ENCODE measurements at places on chromosomes 7 and 10.

GRCh38 chr7:2621948-2622640 lies 9.7 kb upstream of the TTYH3 start:
- no peak for DNase-seq

DNA sequence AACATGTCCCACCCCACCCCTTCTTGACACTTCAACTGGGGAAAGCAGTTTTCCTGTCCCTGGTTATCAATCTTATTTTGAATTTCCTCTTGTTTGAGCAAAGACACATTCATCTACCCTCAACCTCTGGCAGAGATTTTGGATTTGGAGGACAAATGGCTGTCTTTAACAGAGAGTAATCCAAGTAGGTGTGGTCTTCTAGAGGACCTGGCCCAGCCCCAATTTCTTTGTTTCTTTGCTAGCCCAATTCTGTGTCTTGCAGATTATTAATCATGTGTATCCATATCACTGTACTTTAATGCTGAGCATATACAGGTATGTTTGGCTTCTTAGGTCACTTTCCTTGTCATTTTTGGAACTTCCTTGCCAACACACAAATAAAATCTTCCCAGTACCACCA lies 58.8 kb upstream of the ADCY1 start:
- no peak for DNase-seq

GRCh38 chr7:68155676-68156075 lies 1159.0 kb downstream of the TYW1 start:
- DNase-seq: no peak

GRCh38 chr7:102966465-102966864 lies 53.7 kb downstream of the LRRC17 start:
- DNase-seq: no peak

DNA sequence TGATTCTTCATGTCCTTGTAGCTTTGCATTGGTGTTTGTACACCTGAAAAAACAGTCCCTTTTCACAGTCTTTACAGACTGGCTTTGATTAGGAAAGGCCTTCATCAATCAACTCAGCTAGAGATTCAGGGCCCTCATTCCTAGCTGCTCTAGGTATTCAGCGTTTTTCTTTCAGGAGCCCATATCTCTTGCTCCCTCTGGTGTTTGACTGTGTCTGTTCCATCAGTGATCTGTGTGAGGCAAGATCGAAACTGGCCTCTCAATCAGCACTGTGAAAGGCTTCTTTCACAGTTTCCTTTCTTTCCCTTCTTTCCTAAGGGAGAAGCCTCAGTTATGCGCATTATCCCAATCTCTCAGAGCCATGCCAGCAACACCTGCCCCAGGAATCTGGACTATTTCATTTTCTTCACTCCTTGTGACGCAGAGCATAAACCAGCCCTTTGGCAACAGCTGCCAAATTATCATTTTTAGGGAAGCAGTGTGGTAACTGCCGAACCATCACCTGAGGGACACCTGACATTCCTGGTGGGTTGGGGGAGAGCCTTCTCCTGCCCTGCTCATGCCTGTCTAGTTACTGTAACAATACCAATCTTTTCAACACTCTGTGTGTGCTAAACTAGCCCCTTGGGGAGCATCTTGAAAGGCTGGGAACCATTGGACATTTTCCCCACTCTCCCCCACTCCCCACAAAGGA lies 75.7 kb upstream of the CCDC71L start:
- peak; percentile 21 for DNase-seq

GRCh38 chr10:17022896-17023295 lies 106.7 kb downstream of the CUBN start:
- no peak for DNase-seq

DNA sequence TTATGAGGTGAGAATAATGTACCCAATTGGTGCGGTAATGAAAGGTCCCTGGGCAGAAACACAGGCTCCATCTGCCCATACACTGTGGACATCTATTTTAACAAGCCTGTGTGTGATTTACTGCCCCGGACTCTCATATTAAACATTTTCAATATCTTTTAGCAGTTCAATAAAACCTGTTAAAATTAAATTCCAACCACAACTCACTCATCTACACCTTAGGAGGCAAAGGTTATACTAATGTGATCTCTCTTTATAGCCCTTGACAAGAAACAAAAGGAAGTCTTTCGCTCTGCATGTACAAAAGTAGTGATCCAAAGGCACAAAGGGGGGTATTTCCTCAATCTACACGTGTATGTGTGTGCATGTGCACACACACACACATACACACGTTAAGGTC lies 186.0 kb downstream of the PARD3 start:
- DNase-seq: no peak

DNA sequence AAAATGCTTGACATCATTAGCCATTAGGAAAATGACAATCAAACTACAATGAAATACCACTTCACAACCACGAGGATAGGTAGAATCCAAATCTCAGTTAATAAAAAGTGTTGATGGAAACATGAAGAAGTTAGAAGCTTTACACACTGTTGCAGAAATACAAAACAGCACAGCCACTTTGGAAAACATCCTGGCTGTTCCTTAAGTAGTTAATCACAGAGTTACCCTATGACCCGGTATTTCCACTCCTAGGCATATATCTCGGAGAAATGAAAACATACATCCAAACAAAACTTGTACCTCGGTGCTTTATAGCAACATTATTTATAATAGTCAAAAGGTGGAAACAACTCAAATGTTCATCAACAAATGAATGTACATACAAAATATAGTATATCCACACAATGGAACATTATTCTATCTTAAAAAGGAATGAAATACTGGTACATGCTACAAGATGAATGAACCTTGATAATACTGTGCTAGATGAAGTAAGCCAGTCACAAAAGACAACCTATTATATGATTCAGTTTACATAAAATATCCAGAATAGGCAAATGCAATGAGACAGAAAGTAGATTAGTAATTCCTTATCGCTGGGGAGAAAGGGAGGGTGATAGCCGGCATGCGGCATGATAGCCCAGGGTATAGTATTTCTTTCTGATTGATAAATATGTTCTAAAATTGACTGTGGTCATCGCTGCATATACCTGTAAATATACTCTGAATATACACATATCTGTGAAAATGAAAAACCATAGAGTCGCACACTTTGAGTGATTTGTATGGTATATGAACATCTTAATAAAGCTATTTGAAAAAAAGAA lies 1.9 kb downstream of the VWDE start:
- DNase-seq: no peak

- no peak for DNase-seq
Measured at GRCh38 chr7:93913197-93913596, 6.8 kb downstream of the GNGT1 start.

DNA sequence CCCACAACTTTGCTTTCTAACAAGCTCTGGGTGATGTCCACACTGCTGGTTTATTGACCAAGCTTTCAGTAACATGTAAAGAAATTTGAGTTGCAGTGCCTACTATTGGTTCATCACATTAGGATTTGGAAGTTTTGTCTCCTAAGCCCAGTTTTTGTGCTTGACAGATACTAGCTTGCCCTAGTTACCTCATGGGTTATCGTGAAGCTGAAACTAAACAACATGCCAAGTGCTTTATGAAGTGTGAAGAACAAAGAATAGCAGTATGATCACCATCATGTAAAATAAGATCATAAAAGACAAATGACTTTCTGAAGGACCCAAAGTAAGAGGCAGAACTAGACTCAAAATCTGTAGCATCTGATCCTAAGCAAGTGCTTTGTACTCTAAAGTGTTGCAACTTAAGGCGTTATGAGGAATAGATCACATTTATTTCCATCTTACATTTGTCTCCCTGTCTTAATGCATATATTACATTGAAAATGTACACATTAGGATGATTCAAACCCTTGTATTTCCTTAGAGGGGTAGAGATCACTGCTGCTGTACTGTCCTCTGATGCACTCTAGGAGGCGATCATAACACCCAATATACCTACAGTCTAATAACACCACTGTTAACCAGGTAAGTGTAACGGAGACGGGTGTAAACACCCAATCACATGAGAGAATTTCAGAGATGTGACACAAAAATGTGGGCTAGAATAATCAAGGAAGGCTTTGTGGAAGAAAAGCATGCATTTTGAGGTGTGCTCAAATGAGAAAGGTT lies 71.3 kb downstream of the NRCAM start:
- DNase-seq: no peak

GRCh38 chr10:76133597-76134255 lies 702.3 kb downstream of the LRMDA start:
- DNase-seq: no peak

DNA sequence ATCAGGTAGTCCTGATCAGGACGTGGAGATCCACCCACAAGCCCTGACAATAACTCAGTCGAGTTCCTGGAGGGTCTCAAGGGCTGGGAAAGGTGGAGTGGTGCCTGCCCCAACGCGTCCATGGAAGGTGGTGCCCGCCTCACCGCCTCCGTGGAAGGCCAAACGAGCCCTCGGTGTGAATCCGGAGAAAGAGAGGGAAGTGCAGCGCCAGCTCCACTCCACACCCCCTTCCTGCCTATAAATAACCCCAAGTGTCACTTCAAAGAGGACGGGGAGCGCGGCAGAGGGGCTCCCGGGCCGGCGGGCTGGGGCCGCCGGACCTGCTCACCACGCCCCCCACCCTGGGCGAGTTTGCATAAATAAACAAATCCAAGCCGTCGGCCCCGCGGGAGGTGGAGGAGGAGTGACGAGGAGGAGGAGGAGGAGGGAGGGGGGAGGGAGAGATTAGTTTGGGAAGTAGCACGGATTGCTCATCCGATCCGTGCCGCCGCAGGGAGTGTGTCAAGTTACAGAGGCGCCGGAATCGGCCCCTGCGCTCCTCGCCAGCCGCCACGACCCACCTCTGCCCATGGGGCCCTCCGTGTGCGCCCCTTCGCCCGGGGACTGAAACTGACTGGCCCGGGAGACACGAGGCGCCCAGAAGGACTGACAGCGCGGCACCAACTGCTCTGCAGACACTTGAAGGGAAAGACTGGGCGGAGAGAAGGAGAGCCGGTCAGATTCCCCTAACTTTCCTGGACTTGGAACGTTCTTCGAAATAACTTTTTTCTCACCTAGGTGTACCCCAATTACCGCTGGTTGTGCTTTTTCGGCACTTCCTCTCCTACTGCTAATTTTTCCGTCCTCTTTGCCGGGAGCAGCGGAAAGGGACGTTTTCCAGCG lies at the start of gene COL13A1:
COL13A1 (plus strand) TSS at position 473 of the 882 bp plus-strand sequence. CDS start 518 bp downstream, outside the sequence.
- DNase-seq: no peak

DNA sequence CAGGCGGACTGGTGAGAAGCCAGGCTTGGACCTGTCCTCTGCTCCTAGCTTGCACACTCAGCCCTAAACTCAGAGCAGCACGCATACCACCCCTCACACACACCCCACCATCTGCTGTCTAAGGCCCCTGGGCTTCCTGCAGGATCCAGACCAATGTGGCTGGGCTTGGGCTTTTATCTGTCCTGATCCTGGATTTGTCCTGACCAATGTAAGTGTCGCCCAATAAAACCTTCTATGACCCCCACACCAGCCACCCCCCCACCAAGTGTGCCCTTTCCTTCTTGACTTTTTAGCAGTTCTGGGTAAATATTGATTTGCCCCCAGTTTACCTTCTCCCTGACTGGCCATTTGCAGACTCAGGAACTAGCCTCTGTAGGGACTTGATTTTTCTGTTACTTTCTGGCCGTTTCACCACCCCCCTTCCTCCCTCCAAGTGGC lies 1.7 kb upstream of the HOXA13 start:
- DNase-seq: no peak

GRCh38 chr10:16905320-16905719 lies 88.1 kb upstream of the RSU1 start:
- DNase-seq: no peak
